ENCODE measurements at places on chromosomes 5 and 9. TPM values are rescaled to one million over a fixed set of nuclear protein-coding genes. Genes with fewer than 3 reads are reported as not detected.

- no peaks in the 10 kb centered on the region for H3K27me3 ChIP-seq
- H3K4me1 ChIP-seq: no peaks in the 10 kb centered on the region
- H3K4me3 ChIP-seq: no peak overlapping the region
- H3K36me3 ChIP-seq: no peaks in the 10 kb centered on the region
- no peak overlapping the region for H3K27ac ChIP-seq
- DNase-seq: peak; percentile 81
Observed at GRCh38 chr5:55544341-55544740, 9.6 kb upstream of the PLPP1 start.

- H3K27ac ChIP-seq: no peak overlapping the region
- no peaks in the 10 kb centered on the region for H3K36me3 ChIP-seq
- no peak overlapping the region for H3K4me3 ChIP-seq
- H3K27me3 ChIP-seq: peaks cover 23% of the 10 kb centered on the region
- no peak for DNase-seq
- no peaks in the 10 kb centered on the region for H3K4me1 ChIP-seq
Observed at GRCh38 chr5:148829734-148830133, 3.3 kb downstream of the ADRB2 start.

Gene PCYOX1L
- 10.5 TPM for polyA plus RNA-seq

Gene ARID3C
- not detected for polyA plus RNA-seq
